ENCODE measurements at places on chromosomes 11 and 22.

GRCh38 chr11:79025622-79026021, 415.2 kb downstream of the TENM4 start:
- no peak for DNase-seq

- no peak for DNase-seq
These were observed 85.6 kb downstream of the KIRREL3 start for GRCh38 chr11:126914941-126915340.

- DNase-seq = no peak
These were observed 2.4 kb upstream of the RASL10A start for GRCh38 chr22:29317827-29318454.

GRCh38 chr22:47836957-47837356, 1074.5 kb downstream of the TBC1D22A start:
- DNase-seq = no peak

- peak; percentile 3 for DNase-seq
These were observed 42.8 kb upstream of the SLC37A2 start for GRCh38 chr11:125020342-125020741.

GRCh38 chr11:121486054-121486453, 33.3 kb upstream of the SORL1-AS1 start:
- no peak for DNase-seq

GRCh38 chr11:124930799-124931198, 5.0 kb downstream of the HEPACAM start:
- no peak for DNase-seq

- no peak for DNase-seq
These were observed 78.2 kb downstream of the KCNC1 start for GRCh38 chr11:17812865-17813187.

GRCh38 chr11:21501245-21501644, 691.6 kb upstream of the ANO5 start:
- no peak for DNase-seq

DNA sequence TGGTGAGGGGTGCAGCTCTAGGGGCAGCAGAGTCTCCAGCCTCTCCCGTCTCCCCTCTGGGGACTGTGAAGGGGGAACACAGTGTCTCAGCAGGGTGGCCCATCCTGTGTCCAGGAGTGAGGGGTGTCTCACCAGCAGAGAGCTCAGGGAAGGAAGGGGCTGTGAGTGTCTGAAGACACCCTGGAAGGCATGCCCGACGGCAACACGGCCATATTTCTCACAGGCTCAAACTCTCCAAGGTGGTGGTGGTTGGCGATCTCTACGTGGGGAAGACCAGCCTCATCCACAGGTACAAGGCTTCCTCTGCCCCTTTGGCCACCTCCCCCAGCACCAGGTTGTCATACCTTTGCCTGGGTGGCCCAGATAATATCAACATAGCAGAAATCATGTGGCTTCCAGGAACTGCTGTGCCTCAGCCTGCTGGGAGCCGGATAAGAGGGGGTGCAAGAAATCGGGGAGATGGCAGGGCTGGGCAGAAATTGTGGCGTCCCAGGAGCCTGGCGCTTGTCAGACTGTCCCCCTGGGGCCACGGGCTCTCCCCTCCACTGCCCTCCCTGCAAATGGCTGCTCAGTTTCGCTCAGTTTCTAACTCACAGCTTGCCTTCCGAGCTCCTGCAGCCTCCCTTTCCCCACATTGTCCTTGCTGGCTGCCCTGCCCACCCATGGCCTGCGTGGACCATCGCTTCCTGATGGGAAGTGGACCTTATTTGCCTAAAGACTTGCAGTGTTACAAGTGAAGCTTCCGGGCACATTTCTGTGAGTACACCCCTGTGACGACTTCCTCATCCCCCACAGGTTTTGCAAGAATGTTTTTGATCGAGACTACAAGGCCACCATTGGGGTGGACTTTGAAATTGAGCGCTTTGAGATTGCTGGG, 7.2 kb downstream of the RAB36 start:
- DNase-seq = peak; percentile 64

DNA sequence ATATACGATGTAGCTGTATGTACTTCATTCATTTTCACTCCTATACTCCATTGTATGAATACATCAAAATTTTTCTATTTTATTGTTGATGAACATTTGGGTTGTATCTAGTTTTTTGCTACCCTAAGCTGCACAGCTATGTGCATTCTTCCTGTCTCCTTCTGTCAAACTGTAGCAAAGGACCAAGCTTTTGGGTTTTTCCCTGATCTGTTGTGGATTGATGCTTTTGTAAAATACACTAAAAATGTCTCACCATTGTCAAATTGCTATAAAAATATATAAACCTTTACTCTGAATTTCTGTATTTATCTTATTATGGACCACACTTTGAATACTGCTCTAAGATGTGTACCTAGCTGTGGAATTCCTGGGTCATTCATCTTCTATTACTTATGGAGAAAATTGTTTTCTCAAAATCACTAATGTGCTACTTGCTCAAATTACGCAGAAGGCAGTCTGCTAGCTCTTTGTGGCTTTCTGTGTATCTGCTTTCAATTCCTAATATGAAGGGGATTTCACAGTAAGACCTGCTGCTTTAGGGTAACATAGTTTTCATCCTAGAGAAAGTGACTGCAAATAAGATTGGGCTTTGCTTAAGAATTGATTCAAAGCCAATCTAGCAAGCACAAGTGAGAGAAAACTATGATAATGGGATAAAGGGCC, 123.4 kb downstream of the CYP2R1 start:
- no peak for DNase-seq

DNA sequence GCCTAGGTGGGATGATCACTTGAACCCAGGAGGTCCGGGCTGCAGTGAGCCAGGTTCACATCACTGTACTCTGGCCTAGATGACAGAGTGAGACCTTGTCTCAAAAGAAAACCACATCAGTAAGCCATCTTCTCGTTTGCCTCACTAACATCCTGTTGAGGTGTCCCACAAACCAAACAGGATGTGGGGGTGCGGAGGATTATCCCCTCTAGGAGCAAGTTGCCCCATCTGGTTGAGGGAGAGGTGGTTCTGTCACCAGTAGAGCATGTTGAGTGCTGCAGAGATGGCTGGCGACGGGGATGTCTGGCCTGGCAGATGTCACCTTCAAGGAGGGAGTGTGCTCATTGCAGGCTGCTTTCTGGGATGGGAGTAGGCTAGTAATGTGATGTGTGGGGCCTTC, 72.4 kb downstream of the ZNRF3 start:
- DNase-seq = no peak

DNA sequence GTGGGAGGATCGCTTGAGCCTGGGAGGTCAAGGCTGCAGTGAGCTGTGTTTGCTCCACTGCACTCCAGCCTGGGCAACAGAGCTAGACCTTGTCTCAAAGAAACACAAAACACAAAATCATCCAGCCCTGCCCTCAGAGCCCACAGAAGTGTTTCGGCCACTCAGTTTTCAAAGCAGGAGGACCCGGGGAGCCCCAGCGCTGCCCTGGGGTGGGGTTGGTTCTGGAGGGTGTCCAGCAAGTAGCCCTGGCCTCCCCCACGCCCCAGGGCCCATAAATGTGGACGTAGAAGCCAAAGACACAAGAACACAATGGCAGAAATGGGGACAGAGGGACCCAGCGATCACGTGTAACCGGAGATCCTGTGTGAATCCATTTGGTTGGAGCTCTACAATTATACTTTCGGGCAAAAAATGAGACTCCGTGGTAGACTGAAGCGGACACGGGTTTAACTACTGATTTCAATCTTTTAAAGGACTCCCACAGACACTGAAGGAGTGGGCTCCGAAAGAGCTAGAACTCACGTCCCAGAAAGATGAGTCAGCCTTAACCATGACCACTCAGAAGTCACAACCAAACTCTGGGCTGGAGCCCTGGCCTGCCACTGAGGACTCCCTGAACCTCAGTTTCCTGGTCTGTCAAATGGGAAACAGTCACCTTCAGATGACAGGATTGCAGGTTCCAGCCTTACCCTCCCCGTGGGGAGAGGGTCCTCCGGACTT, 9.0 kb upstream of the CYTH4 start:
- no peak for DNase-seq

GRCh38 chr11:47656260-47656885, 14.0 kb upstream of the MTCH2 start:
- DNase-seq = no peak

DNA sequence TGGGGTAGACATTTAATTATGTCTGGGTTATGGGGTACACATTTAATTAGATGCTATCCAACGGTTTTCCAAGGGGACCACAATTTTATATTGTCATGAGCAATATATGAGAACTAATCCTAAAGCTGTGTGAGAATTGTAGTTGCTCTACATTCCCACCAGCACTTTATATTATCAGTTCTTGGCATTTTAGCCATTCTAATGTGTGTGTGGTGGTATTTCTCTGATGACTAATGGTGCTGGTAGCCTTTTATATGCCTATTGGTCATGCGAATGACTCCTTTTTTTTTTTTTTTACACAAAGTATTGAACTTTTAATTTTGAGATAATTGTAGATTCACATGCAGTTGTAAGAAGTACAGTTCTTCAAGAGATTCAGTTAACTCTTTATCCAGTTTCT, 26.2 kb downstream of the TMEM135 start:
- no peak for DNase-seq

DNA sequence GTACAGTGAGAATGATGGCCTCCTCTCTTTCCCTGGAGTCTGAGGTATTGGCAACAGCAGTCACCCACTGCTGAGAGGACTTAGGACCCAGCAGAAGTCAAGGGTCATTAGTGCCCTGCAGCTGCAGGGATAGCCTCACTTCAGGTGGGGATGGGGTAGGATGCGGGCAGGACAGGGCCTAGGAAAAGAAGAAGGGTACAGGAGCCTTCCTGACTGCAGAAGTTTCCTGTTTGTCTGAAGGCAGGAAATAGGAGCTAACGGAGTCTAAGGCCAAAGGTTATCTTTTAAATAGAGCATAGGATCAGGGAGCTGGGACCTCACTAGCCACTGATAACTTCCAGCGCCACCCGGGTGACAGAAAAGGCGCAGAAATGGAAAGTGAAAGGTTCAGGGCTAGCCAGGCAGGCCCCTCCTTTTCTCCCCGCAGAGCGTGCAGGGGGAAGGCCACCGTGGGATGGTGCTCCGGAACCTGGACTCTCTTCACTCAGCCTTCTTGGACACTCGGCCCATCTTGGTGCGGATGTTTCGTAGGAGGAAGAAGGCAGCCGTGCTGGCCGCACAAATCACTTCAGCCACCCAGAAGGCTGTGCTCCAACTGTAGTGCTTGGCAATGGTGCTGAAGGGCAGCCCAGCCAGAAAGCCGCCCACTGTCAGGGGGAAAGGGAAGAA, 6.0 kb downstream of the TRAPPC4 start:
- DNase-seq = no peak

GRCh38 chr22:26865021-26865420, 207.6 kb downstream of the MIAT start:
- no peak for DNase-seq

DNA sequence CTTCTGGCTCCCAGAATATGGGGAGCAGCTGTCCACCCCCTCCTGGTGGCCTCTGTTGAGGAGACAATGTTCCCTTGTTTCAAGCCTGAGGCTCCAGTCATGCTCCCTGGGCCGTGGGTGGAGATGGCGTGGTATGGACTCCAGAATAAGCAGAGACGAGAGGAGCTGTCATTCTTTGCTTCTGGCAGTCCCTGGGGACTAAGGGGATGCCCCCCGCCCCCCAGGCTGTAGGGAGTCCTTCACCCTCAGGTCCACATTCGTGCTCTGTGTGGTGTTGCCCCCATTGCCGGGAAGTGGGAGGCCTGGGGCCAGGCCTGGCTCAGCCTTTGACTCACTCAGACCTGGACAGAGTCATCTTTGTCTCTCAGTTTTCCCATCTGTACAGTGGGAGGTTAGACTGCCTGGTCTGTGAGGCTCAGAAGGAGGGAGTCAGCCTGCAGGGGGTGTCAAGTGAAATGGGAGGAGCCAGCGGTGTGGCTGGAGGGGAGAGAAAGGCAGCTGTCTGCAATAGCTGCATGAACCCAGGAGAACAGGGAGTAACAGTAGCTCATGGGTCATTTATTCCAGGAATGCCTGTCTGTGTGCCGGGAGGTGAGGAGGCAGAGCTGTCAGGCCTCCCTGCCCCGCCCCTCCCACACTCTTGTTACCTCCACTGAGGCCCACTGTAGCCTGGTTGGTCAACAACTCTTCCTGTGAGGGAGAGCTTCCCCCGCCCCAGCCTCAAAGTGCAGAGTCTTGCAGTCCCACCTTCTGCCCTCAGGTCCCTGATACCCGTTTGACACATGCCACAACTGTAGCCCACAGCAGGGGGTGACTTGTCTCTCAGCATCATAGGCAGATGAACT, 6.3 kb downstream of the ARHGEF17 start:
- no peak for DNase-seq

- DNase-seq = no peak
These were observed 5.6 kb upstream of the NDUFV1 start for GRCh38 chr11:67601098-67601497.

DNA sequence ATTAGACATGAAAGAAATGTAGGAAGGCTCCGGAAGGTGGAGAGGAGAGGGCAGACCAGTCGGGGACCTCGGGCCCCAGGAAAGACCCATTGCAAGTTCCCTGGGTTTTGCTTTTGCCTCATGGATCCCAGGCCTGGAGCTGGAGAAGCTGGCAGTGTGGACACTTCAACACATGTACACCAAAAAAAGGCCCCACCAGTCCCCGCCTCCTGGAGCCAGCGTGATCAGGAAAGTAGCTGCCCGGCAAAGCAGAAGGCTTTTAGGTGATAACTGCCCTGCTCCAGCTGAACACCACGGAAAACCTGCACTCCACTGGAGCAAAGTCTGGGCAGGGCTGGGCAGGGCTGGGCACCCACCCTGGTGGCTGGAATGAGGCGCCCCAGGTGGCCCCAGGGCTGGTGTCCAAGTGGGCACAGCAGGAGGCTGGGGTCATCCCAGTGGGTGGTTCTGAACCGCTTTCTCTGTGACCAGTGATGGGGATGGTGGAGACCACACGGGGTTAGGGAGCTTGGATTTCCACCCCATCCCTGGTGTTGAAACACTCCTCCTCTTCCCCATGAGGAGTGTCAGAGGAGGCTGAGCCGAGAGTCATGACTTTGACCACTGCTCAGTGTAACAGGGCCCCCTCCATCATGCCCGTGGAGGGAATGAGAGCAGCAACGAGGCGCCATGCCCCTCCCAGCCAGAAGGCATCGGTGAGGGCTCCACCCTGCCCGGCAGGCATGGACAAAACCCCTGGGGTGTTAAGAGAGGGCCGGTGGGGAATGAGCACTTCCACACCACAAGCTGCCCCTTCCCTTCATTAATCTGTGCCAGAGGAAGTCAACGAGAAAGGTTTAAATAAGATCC, 16.9 kb upstream of the MUC5AC start:
- peak; percentile 64 for DNase-seq

- DNase-seq = no peak
These were observed 298.4 kb downstream of the DYNC2H1 start for GRCh38 chr11:103407641-103408040.

DNA sequence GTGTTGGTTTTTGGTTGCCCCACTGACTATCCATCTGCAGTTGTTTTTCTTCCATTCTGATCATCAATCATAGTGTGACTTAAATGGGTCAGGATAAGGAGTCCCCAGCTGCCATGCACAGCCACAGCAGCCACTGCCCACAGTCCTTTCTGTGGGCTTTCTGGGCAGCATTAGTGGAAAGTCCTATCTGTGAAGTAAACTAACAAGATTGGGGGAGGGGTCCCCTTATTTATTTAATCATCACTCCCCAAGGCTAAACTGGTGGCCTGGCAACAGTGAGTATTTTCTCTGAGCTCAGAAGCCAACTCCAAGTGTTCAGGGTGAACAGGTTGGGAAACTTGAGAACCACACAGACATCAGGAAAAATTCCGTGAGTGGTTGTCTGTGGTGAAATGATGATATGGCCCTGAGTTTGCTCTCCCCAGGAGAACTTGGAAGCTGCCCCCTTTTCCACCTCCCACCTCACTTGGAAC, 145.0 kb downstream of the CCDC34 start:
- DNase-seq = no peak

- DNase-seq = peak; percentile 20
These were observed 61.1 kb downstream of the WT1 start for GRCh38 chr11:32374261-32374711.
